H4 (cell line): ENCODE measurements at places on chromosomes 1 and 21.
A peak's percentile ranks its signal among the peaks of the same experiment; 100 is the strongest.

DNA sequence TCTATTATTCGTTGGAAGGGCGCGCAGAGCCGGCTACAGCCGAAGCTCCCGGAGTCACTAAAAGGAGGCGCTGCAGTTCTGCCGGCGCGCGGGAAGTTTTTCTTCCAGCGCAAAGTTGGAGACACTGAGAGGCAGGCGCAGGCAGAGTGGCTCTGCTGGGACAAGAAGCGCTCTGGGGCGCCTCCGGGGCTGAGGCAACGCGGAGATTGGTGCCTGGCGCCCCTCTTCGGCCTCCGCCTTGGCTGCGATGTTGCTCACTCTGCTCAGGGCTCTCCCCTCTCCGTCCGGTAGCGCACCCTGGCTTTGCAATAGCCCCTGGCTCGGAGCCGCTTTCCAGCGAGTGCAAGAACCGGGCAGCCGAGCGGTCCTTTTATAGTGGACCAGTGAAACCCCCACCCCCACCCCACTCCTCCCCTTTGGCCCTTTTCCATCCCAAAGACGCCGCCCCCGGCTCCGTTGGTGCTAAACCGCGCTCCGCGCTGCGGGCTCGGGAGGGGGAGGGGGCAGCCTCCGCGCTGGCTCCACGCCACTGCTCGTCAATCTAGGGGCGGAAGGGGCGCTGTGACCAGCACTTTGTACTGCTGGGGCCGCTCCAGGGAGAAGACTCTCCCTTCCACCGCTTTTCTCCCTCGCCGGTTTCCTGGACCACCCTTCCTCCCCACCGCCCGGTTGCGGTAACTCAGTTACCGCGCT is at the start of gene ADAMTS1:
Gene ADAMTS1 (minus strand): TSS at position 344 of the 693 bp plus-strand sequence. CDS start 455 bp downstream, outside the sequence.
- DNase-seq: peak; percentile 86

- no peak for DNase-seq
Measured at GRCh38 chr1:94382201-94382600, 36.0 kb upstream of the ABCD3 start.

GRCh38 chr1:20321573-20321972 is 30.9 kb downstream of the VWA5B1 start:
- no peak for DNase-seq

GRCh38 chr1:26696119-26696653 is 371 bp downstream of the ARID1A start:
- no peak for DNase-seq

DNA sequence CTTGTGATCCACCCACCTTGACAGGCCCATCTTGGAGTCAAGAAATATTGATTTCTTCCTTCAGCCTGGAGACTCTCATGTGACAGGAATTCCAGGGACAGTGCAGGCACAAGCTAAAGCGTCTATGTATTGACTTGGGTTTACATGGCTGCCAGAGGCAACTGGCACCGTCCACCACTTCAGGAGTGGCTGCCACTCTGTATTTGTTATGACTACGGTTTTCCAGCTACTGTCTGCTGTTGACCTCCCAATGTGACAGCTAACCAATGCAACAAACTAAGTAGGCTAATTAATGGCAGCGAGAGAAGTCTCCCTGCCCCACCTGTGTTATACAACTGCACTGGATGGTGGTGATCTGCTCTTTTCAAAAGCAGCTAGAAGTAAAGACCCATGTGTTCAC is 56.9 kb downstream of the CD58 start:
- no peak for DNase-seq

GRCh38 chr1:169902751-169903150 is 9.1 kb upstream of the SCYL3 start:
- DNase-seq: no peak

- DNase-seq: peak; percentile 83
Measured at GRCh38 chr1:152034654-152035538, 1.9 kb downstream of the S100A11 start.

DNA sequence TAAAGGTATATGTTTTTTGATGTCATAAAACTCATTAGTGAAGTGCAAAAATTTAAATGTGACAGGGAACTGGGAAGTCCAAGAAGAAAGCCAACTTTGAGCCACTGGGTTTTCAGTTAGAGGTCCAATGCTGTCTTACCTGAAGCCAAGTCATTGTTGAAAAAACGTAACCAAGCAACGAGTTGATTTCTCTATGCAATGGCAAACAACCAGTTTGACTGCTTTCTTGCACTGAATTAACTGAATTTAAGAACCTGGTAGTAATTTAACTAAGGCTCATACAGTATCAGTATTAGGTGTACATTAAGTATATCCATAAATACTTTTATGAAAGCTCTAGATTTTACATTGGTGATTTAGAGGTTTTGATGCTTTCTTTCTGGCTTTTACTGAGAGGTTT is 20.2 kb upstream of the S1PR1 start:
- DNase-seq: no peak

DNA sequence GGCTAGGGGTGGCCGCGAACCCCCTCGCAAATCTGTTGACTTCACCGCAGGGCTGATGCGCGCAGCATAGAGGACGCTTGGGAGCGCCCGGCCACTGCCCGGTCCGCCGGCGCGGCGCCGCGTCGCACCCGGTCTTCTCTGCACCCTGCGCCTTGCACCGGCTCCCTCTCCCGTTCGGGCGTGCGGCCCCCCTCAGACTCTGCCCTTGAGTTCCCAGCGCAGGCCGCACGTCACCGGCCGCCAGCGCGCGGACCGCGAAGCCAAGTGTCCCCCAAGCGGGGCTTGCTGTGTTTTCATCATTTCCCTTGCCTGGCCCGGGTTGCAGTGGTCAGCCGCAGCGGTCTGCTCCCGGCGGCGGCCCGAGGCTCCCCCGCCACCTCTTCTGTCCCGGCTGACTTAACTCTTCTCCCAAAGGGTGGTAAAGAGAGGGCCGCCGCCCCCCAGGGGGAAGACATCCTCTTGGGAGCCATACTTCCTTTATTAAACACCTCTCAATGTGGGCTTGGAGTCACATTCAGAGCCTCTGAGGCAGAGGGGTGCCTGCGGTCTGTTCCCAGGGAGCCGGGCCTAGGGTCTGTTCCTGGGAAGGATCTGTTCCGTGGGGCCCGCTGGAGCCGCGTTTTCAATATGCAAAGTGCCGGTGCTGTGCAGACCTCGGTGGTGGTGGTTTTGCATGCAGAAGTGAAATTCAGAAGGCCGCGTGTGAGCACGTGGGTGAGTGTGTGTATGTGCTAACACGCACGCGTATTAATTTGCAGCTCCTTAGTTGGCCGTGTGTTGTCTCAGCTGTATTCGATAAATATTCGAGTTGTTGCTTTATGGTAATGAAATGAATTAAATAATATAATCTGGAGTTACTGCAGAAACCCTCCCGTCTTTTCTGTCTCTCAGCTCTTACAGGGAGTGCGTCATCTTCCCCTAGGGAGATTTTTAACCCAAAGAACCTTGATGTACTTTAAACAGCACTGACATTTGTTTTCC is 17.6 kb downstream of the PBX1 start:
- DNase-seq: no peak

DNA sequence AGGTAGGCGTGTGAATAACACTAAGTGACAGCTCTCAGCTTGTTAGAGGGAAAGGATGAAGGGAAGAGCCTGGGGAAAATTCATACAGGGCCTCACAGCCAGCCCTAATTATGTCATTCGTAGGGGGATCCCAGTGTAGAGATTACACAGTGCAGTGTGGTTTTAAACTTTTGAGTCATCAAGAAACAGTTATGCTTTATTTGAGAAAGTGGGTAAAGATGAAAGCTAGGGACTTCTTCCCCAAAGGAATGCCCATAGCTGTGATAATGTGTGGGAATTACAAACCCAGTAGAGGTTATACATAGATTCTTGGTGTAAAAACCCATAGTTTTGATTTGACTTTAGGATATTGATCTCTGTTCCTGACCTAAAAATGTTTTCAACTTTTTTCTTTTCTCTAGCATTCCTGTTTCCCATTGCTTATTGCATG is 1.9 kb downstream of the TTF2 start:
- DNase-seq: peak; percentile 5

DNA sequence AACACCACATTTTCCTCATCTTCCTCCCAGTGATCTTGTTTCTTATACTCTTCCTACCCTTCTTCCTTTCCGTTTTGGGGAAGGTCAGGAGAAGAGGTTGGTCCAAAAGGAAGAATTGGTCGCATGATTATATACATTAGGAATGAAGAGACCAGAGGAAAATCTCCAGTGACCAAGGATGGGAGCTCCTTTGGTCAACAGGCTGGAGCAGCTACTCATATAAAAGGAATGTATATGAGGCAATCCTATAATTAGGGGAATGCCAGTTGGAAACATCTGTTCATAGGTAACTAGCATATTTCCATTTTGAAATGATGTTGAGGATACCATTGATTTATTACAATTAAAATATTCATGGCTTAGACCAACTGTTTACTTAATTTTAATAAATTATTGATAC is 114.5 kb downstream of the LRRC40 start:
- DNase-seq: peak; percentile 35

DNA sequence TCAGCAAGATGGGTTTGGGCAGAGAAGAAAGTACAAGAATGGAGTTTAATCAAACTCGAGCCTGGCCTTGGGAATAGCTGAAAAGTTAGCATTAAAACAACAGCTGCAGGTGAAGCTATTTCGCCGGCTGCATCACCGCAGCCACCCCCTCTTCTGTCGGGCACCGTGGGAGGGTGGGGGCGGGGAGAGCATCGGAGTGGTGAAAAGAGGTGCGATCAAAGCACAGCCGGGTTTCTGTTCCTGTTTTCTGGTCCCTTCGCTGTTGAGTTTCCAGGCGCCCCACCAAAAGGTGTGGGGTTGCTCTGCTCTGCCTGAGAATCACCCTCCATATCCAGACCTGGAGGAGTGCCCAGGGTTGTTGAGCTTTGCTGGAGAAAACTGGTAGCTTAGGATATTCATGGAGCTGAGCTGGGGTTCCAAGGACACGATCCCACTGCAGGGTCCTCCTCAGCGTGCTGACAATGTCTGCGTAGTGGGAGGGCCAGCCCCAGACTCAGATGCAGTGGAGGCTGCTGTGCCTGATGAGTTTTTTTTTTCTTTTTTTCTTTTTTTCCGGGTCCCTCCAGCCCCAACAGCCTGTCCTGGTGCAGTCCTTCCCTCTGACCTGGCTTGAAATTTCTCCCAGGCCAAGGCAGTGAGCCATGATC is 127.5 kb upstream of the C1orf174 start:
- DNase-seq: no peak

GRCh38 chr21:42411197-42411869 is 7.6 kb downstream of the UBASH3A start:
- no peak for DNase-seq

DNA sequence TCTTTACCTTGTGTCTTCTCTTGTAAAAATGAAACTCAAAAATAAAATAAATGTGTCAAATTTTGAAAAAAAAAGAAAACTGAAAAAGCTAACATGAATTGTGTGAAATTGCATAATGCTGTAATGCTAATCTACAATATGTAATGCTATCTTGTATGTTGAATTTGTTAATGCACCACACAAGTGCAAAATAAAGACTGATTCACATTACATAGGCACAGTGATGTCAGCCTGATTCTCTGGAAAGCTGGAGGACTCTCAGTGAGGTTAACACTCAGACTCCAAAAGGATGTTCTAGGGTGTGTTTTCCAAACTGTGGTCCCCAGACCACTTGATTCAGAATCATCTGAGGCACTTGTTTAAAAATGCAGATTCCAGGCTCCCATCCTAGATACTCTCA is 25.6 kb downstream of the SYT11 start:
- no peak for DNase-seq

DNA sequence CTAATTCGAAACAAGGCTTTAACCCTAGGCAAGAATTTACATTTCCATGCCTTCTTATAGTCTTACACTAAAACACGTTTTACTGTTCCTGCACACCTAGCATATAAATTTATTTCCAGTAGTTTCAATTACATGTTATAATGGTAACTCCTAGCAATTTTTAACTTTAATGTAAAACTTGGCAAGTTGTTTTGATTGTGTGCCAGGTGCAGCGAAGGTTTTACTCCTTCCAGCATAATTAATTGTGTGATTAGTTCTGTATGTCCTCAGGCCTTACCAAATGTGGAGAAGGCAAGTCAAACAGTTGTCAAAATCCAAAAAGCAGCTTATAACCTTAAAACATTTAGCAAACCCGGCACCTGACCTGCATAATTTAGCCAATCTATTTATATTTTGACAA is 114.8 kb downstream of the KCNK1 start:
- DNase-seq: no peak

GRCh38 chr1:1937549-1938275 is 18.6 kb upstream of the TMEM52 start:
- no peak for DNase-seq

DNA sequence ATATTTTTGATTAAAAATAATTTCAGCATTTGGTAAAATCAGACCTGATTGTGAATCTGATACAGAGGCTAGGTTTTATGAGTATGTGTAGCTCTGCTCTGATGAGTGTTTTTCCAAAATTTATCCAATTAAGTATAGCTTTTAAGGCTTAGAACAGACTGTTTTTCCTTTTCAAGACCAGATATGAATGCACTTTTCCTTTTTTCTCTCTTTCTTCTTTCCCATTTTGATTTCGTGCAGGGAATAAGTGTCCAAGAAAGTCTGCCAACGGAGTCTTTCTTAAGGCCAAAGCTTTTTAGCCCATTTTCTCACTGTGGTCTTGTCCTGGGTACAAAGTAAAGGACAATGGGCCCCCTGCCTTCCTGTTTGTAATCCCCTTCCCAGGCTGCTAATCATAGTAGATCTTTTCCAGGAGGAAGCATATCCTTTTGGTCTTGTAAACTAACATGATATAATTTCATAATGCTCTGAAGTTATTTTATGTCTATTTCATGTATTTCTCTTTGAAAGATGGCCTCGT is 2.9 kb downstream of the KIF1B start:
- no peak for DNase-seq

DNA sequence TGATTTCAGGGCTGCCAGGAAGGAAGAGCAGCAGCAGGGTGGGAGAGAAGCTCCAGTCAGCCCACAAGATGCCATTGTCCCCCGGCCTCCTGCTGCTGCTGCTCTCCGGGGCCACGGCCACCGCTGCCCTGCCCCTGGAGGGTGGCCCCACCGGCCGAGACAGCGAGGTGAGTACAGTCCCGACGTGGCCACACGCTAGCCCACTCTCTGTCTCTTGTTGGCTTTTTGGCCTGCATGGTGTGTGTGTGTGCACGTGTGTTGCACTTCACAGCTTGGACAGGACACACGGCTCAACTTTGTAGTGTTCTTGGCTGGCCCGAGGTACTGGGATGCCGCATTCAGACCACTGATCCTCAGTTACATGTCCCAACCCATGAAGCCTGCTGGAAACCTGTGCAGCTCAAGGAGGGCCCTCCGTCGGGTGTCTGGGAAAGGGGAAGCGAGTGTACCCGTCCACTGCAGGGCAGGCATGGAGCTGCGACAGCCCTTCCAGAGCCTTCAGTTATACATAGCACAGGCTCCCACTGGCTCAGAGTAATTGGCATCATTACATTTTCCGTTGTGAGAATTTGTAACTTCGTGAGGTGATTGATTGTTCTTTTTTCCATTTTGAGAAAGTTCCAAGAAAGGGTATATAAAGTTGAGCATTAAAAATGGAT is 454 bp downstream of the CORT start:
- DNase-seq: no peak

- DNase-seq: no peak
Measured at GRCh38 chr1:39671793-39672550, at the start of gene NT5C1A. NT5C1A (minus strand) TSS chr1:39672107; CDS start chr1:39672038, 69 bp downstream.

- no peak for DNase-seq
Measured at GRCh38 chr1:7615138-7615537, 156.0 kb upstream of the VAMP3 start.

DNA sequence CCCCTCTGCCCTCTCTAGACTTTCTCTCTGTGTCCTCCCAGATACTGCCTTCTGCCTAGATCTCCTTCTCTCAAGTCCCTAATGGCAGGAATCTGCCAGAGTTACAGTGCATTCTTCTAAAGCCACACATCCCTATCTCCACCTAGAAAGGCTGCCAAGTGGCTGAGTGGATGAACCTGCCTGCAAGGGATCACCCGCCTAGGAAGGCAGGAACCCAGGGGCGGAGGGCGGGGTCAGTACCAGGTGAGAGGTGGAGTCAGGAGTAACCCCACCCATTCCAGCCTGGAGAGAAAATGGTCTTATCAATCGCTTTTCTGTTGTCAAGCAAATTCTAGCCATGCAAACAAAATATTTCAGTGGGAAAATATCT is 60.8 kb downstream of the BCAR3 start:
- no peak for DNase-seq
